ENCODE measurements at places on chromosomes 16 and 17.
A peak's percentile ranks its signal among the peaks of the same experiment; 100 is the strongest.

- DNase-seq = no peak
Measured at GRCh38 chr17:37506678-37507077, 17.0 kb downstream of the DUSP14 start.

GRCh38 chr17:41806685-41807445 is 4.9 kb downstream of the P3H4 start:
- peak; percentile 79 for DNase-seq

DNA sequence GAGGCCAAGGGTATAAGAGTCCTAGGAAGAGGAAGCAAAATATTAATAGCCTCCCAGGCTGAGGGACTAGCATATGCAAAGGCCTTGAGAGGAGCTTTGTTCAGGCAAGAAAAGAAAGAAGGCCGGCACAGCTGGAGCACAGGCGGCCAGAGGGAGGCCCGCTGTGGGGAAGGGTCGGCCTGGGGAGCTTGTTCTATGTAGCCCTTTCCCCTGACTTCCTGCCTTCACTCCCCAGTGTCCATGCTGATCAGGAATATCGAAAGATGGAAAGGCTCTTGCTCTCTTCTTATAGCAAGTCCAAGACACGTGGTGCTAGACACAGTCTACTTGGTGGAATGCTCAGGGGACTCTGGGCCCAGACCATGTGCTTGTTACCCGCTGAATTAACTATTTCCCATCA is 27.4 kb upstream of the HAS3 start:
- no peak for DNase-seq

GRCh38 chr17:19361326-19361725 is 1.2 kb downstream of the B9D1 start:
- DNase-seq = no peak

- no peak for DNase-seq
Measured at GRCh38 chr17:21392266-21392665, 16.1 kb downstream of the KCNJ12 start.

GRCh38 chr16:2372684-2373083 is 32.2 kb upstream of the ABCA3 start:
- no peak for DNase-seq

DNA sequence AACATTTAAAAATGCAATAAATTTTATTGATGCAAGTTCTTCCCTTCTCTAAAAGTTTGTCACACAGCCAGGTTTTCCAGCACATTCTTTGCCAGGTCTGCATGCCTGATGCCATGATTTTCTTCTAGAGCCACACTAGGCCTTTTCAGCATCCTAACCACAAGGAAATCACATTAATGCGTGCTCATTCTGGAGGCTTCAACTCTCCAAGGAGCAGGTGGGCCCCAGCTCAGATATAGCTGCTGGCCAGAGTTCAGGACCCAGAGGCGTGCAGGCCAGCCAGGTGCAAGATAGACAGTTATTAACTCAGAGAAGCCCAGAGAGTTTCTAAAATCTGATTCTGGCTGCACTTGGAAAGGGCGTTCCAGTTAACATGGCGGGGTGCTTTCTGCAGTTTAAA is 124.5 kb upstream of the MAF start:
- DNase-seq = no peak

GRCh38 chr17:77736721-77737120 is 221.8 kb upstream of the TNRC6C start:
- peak; percentile 16 for DNase-seq

- DNase-seq = no peak
Measured at GRCh38 chr17:44084921-44085320, 14.4 kb downstream of the G6PC3 start.

DNA sequence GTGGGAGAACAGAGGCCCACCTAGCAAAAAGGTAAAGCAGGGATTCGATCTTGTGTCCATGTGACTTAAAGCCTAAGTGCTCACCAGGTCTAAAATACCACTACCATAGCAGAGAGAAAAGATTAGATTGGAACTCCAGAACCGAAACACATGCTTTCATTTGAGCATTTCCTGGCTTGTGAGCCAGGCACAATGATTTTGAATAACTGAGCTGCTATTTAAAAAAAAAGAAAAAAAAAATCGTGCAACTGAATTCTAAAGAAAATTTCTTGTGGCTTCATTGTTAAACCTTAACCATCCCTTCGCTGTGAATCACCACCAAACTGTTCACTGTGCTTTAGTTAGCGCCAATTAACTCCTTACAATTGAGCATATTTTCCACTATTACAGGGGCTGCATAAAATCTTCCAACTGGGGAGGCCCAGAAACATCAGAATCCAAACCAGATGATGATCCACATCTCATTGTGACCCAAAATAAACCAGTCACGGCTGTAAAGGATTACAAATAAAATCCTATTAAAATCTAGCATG is 366.4 kb upstream of the ERCC4 start:
- no peak for DNase-seq

DNA sequence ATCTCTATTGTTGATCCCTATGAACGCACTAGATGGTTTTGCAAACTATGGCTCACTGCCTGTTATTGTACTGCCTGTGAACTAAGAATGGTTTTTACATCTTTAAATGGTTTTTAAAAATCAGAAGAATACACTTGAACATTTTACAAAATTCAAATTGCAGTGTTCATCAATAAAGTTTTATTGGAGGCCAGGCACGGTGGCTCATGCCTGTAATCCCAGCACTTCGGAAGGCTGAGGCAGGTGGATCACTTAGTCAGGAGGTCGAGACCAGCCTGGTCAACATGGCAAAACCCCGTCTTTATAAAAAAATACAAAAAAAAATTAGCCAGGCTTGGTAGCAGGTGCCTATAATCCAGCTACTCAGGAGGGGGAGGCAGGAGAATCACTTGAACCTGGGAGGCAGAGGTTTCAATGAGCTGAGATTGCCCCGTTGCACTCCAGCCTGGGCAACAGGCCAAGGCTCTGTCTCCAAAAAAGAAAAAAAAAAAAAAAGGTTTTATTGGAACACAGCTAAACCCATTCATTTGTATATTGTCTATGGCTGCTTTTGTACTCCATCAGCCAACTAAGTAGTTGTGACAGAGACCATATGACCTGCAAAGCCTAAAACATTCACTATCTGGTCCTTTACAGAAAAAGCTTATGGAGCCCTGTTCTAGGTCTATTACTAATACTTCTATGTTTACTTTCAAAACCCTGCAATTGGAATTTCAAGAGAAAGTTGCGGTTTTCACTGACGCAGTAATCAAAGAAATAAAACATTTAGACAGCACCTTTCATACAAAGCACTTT is 18.9 kb downstream of the IKZF3 start:
- DNase-seq = no peak

GRCh38 chr16:3542601-3543373 is 34.4 kb downstream of the NLRC3 start:
- DNase-seq = no peak

GRCh38 chr17:74852237-74853047 is 7.2 kb downstream of the GRIN2C start:
- DNase-seq = no peak

GRCh38 chr17:81901167-81902022 is 643 bp upstream of the NPB start:
- no peak for DNase-seq

- DNase-seq = peak; percentile 75
Measured at GRCh38 chr16:77675464-77676324, 46.6 kb upstream of the NUDT7 start.

Data from colonic mucosa (tissue), 4 donors.